Stimulated activated CD8-positive, alpha-beta memory T cell treated with anti-CD3 and anti-CD28 coated beads, Interleukin-12 subunit alpha, Interleukin-12 subunit beta, amount 100 ng/mL, for 4 hours (primary cell): ENCODE measurements at places on chromosomes 11 and 22.

DNA sequence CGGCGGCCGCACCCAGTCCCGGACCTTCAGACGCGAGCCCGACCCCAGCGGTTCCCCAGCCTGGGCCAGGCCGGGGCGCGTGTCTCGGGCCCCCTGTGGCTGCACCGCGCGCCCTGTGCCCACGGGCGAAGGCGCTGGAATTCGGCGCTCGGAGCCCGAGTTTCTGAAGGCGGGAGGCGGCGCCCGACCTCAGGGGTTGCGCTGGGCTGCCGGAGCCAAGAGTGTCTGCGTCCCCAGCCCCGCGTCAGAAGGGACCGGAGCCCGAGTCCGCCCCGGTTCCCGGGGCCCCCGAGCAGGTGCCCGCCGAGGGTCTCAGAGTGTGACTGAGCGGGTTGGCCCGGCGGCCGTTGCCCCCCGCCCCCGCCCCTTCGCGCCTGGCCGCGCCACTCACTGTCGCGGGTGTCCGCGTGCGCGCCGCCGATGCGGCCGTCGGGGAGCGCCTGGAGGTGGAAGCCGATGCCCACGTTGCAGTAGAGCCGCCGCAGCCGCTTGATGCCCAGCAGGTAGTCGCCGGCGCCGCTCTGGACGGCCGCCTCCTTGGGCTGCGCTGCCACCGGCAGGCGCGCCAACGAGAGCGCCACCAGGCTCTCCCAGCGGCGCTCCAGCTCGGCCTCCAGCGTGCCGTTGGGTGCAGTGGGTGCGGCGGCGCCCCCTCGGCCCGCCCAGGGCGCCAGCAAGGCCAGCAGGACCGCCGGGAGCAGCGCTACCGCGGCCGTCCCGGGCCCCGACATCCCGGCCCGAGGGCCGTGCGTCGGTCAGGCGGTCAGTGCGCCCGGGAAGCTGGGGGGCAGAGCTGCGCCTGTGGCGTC lies 583 bp downstream of the FGF4 start:
- no peak for DNase-seq

DNA sequence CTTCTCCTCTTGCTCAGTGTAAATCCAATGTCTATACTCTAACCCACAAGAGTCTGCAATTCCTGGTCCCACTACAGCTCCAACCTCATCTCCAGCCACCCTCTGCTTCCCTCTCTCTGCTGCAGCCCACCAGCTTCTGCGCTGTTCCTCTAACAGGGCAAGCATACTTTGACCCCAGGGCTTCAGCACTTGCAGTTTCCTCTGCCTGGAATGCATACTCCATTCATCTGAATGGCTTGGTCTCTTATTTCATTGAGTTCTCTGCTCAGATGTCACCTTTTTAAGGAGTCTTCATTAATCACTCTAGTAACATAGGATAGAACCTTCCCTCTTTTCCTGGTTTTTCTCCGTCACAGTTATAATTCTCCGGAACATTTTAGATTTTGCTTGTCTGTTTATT lies 141.6 kb downstream of the BUD13 start:
- no peak for DNase-seq

GRCh38 chr22:46355996-46356471 lies 20.5 kb downstream of the TRMU start:
- no peak for DNase-seq

GRCh38 chr11:46679241-46680163 lies 20.9 kb downstream of the ARHGAP1 start:
- no peak for DNase-seq

DNA sequence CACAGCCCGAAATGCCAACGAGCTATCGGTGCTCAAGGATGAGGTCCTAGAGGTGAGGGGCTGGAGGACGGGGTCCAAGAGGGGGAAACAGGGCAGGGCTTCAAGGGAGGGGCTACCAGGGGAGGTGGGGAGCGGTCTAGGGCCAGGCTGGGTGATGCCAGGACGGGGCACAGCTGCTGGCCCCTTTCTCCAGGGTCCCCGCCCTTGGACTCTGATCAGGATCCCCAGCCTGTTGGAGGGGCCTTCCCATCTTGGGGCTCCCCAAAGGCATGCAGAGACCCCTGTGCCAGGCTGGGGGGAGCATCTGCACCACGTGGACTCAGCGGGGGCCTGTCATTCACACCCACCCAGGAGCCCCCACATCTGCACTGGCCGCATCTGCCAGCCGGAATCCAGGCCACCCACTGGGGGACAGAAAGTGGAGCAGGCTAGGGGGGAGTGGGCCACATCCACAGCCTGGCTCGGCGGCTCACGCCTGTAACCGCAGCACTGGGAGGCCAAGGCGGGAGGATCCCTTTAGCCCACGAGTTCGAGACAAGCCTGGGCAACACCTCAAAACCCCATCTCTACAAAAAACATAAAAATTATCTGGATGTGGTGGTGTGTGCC lies 18.9 kb downstream of the EPS8L2 start:
- DNase-seq: no peak

DNA sequence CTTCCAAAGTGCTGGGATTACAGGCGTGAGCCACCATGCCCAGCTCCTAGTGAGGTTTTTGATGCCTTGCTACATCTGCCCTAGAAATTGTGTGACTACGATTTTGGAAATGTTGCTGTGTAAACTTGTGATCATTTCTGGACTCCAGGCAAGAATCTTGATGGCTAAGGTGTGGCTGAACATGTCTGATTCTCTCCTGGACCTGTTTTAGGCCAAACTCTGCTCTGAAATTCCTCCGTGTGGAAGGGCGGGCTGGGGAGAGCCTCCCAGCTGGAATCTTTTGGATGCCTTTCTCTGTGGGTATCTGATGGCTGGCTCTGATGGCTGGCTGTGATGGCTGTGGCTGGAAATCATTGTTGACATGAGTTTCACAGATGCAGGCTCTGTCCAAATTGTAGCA lies 8.2 kb downstream of the PNPLA3 start:
- DNase-seq: no peak

GRCh38 chr11:47905358-47906059 lies 57.4 kb upstream of the NUP160 start:
- no peak for DNase-seq

DNA sequence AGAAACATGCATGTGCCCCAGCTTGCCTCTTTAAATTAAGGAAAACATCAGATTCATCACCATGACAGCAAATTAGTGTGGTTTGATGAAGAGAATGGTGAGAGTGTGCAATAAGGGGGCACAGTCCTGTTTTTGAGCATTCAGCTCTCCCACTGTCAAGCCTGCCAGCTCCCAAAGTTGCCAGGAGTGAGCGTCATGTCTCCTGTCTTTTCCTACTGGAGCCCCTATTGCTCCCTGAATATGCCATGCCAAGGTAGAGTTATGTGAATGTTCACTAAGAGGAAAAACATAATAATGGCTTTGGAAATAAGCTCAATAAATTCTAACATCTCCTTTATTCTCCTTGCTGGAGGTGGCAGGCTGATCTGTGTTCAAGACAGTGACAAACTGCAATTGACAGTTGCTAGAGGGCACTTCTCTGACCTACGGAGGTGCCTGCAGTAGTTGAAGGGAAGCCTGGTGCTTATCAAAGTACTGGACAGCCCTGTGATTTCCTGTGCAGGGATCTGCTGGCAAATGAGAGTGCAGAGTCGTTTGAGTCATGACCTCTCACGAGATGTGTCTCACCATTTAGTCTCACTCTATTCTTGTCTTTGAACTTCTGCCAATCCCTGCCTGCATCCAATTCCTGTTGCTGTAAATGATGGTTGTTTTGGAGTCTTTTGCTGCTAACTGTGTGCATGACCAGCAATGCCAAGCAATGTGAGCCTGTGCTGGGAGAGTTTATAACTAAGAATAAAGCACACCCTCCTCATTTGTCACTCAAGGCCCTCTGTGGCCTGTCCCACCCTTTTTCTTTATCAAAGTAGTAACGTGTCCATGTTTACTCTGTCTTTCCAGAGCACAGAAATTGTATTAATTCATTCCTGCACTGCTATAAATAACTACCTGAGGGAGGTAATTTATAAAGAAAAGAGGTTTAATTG lies 34.8 kb downstream of the MRGPRX2 start:
- DNase-seq: no peak

DNA sequence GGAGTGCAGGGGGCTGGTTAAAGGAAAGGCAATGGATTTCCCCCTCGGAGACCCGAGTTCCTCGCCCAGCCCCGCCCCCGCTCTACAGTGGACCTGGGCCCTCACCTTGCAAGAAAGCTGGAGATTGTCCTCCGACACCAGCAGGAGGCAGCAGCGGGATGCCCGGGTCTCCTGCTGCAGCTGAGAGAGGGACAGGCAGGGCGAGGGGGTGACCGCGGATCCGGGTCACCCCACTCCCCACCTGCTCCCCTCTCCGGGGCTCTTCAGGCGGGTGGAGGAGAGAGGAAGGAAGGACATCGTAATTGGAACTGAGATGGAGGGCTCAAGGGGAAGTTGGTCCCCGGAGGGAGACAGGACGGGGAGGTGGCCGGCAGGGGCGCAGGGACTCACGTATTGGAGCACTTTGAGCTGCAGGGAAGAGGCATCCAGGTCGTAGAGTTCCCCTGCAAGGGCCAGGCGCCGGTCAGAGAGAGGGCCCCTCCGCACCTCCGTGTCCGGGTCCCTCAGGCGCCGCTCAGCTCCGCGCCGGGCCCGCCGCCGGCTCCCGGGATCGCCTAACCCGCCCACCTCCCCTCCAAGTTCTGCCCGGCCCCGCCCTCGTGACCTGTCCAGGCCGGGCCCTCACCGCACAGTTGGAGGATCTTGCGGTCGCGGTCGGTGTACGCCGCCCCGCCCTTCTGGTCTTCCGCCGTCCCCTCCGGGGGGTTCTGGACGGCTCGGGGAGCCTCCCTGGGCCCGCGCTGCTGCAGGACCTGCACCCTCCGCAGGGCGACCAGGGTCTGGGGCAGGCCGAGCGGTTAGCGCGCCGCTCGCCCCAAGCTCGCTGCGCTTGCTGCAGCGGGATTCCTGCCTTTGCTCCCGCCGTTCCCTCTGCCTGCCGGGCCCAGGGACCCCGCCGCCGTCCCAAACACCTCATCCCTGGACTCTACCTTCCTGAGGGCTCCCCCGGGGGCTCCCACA lies 84.1 kb downstream of the PDE2A start:
- DNase-seq: no peak

GRCh38 chr11:88494848-88495247 lies 157.3 kb upstream of the CTSC start:
- no peak for DNase-seq

DNA sequence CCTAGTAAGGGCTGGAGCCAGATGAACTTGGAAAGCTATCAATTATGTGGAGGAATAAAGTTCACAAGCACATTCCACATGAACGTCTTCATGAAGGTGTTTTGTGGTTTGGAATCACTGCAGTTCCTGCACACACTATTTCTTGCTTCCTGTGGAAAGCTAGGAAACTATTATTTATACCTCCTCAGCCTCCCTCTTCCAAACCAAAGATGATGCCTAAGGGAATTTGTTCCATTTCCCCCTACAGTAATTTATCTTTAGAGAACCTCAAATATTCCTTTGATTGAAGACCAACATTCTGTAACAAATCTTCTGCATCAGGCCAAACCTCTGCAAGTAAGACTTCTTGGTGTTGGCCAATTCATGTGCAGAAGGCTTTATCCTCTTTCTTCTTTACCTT lies 115.8 kb upstream of the ARHGAP20 start:
- DNase-seq: no peak

GRCh38 chr22:21945453-21946261 lies 7.0 kb downstream of the PPM1F start:
- DNase-seq: no peak

- DNase-seq: no peak
These were observed 4.7 kb upstream of the NEAT1 start for GRCh38 chr11:65417702-65418430.

- no peak for DNase-seq
These were observed 771.1 kb upstream of the LUZP2 start for GRCh38 chr11:23725752-23726151.

DNA sequence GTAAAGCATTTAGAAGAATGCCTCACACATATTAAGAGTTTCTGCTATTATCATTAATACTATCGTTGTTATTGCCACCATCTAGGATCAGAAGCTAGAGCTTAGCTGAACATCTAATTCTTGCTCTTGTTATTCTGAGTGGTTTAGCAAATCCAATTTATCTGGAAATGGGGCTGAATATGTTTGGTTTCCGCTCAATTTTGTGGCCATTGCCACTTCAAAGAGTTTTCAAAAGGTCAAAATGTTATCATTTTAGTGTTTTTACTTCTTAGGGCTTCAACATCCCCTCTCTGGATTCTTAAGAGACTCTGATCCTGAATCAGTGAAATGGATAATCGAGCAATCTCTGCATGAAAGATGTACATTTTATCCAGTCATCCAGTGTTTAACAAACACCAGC lies 10.2 kb upstream of the PIK3IP1 start:
- DNase-seq: no peak

DNA sequence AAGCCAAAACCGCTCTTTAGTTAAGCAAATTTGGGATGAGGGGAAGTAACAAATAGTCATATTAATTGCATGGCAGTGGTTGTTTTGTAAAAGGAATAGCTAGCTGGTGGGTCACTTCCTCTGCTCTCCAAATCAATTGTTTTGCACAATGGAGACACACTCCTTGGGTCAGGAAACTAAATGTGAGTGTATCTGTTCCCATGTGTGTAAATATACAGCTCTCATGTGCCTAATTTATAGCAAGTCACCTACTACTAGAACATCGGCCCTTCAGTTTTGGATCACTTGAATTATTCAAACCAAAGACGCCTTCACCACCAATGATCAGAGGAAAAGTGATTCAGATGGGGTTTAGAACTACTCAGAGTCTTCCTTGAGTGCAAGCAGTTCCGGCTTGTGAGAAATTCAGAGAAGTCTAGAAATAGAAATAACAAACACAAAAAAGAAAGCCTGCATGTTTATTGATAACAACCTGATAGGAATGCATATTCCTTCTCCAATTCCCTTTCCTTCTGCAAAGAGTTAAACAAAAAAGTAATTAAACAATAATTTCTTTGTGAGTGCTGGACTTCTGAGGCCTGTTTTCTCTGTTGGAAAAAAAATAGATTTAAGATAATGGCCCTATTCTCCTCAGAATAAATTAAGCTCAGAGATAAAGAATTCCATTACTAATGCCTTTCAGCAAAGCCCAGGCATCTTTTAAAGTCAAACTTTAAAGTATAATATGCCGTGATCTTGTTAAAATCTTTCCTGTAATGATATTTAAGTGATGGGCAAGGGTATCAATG lies 100.4 kb downstream of the KIRREL3 start:
- no peak for DNase-seq

DNA sequence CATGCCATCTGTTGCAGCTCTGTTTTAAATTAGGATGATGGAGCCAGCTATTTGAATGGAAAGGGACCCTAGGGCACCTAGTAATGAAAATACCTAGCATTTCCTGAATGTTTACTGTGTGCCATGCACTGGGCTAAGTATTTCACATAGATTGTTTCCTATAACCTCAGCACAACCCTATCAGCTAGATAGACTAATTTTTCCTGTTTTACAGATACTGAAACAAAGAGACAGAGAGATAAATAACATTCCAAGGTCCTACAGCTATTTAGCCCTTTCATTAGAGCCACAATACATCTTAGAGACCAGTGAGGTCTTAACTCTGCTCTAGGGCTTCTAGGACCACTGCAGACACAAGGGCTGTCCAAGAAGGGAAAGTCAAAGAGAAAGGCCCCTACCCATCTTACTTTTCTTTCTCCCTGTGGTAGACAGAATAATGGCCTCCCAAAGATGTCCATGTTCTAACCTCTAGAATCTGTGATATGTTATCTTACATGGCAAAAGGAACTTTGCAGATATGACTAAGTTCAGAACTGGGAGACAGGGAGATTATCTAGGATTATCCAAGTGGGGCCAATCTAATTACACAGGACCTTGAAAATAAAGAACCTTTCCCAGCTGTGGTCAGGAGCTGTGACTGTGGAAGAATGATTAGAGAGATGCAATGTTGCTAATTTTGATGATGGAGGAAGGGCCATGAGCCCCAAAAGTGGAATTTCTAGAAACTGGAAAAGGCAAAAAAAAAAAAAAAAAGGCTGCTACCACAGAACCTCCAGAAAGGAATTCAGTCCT lies 157.0 kb downstream of the CCDC34 start:
- DNase-seq: no peak

- DNase-seq: no peak
These were observed 300.4 kb upstream of the B3GAT1 start for GRCh38 chr11:134712228-134713145.
